ENCODE measurements at places on chromosomes 13 and 19. TPM values are rescaled to one million over a fixed set of nuclear protein-coding genes. Genes with fewer than 3 reads are reported as not detected.

The KLK15 gene
- not detected for total RNA-seq

The FCAR gene
- 11.2 TPM for total RNA-seq

The TNFRSF19 gene
- total RNA-seq = 1.3 TPM

The HIF3A gene
- 21.7 TPM for total RNA-seq

The LHB gene
- not detected for total RNA-seq

The MISP3 gene
- total RNA-seq = 2.8 TPM

The ZNF723 gene
- not detected for total RNA-seq

The FGF9 gene
- 5.3 TPM for total RNA-seq

The ZNF585A gene
- 9.5 TPM for total RNA-seq

The SLC25A42 gene
- total RNA-seq = 8.5 TPM

The ZNF610 gene
- total RNA-seq = 1.1 TPM

GRCh38 chr13:36382030-36382429 lies 35.8 kb upstream of the SPART start:
- no peak for DNase-seq

DNA sequence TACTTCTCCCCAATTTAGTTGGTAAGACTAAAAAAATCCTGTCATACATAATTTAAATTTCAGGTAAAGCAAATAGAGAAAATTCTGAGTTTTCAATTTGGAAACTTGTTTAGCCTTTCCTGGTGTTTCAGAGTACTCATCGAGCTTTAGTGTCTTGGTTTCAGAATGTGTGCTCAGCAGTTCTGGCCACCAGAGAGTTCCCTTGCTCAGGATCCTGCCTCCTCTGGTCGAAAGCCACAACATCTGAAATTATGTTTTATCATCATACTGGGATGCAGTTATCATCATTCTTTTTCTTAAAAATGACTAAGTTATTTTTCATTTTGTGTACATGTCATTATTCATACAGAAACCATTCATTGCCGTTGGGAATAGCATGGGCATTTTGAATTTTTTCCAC lies 263.2 kb upstream of the SPRY2 start:
- no peak for DNase-seq

DNA sequence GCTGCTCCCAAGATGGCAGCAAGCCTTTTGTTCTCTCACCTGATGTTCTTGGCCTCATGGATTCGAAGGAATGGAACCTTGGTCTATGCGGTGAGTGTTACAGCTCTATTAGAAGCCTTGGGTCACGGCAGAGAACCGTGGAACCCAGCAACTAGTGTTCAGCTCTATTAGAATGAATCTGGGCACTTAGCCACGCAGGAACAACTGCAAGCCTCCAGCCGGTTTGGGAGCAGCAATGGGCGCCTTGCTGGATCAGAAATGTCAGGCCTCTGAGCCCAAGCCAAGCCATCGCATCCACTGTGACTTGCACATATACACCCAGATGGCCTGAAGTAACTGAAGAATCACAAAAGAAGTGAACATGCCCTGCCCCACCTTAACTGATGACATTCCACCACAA lies 1100.7 kb upstream of the PRR20A start:
- DNase-seq = no peak

DNA sequence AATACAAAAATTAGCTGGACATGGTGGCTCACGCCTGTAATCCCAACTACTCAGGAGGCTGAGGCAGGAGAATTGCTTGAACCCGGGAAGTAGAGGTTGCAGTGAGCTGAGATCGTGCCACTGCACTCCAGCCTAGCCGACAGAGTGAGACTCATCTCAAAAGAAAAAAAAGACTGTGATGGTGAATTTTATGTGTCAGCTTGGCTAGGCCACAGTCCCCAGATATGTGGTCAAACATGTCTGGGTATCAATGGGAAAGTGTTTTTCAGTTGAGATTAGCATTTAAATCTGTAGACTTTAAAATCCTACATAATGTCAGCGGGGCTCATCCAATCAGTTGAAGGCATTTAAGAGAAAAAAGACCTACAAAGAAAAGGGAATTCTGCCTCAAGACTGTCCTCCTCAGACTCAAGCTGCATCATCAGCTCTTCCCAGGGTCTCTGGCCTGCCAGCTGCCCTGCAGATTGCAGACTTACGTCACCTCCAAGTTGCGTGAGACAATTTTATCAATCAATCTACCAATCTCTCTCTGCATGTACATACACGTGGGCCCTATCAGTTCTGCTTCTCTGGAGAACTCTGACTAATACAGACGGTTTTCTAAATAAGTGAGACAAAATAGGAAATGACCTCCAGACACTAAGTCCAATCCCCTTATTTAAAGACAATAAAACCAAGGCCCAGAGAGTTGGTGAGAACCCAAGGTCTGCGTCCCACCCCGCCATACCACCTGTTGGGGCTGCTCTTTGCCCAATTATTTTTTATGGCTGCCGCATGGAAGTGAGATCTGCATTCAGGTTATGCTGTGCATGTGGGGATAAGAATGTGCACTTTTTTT lies 99.2 kb downstream of the ABCC4 start:
- no peak for DNase-seq

DNA sequence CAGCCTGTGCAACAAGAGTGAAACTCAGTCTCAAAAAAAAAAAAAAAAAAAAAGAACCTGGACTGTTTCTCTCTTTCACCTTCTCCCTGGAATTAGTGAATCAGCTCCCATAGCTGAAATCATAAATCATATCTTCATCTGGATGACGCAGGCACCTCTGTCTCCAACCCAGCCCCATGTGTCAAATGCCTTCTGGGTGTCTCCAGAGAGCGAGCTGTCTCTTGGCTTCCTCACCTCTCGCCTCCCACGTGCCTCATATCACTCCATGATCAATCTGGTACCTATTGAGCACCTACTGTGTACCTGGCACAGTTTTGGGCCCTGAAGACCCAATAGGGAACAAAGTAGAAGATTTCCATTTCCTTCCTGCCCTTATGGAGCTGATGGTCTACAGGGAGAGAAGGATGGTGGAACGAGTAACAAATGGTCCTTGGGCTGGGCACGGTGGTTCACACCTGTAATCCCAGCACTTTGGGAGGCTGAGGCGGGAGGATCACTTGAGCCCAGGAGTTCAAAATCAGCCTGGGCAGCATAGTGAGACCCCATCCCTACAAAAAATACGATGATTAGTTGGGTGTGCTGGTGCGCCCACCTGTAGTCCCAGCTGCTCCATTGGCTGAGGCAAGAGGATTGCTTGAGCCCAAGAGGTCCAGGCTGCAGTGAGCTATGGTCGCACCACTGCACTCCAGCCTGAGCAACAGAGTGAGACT lies 2.5 kb downstream of the HSD11B1L start:
- DNase-seq = no peak

- DNase-seq = no peak
Measured at GRCh38 chr13:79386125-79386826, 19.8 kb downstream of the RBM26 start.

DNA sequence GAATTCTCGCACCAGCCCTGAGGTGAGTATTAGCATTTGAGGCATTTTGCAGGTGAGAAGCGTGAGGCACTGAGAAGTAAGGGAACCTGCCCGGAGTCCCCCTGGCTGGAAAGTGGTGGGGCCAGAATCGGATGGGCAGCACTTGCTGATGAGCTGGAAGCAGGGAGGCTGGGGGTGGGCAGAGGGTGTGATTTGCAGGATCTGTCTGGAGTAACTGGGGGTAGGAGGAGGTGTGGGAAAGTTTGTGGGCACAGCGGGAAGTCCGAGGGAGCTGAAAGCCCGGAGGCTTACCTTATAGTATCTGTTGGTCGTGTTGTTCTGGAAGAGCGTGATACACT lies 20.1 kb downstream of the PRKD2 start:
- no peak for DNase-seq

- no peak for DNase-seq
Measured at GRCh38 chr19:13744174-13744573, 20.1 kb upstream of the MRI1 start.

DNA sequence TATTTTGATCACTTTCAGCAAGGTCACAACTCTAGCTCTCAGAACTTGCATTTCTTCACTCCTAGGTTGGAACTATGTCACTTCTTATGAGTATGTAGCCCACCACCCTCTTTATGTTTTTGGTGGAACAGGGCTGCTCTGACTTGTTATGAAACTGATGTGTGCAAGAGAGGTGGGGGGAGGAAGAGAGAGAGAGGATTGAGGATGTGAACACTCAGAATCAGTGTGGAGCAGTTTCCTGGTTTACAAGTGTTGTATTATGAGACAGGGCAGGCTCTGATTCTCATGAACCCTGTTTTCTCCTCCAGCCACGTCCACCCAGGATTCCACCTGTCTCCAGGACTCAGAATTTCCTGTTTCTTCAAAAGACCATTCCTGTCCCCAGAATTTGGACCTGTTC lies 16.1 kb downstream of the ZNF317 start:
- no peak for DNase-seq

DNA sequence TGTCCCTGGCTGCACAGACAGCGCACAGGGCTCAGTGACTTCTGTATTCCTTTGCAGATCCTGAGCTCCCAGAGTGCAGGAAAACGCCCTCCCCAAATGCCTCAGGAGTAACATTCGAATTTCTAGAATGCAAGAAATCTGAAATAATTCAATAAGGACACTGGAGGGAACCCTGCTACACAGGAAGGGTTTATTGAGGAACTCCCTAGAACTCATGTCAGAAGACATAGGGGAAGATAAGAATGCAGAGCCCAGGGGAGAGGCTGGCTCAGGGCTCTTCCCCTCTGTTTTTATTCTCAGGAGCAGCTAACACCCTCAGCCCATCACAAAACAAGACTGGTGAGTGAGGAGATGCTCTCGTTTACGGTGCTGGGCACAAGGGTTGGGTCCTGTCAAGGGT lies 6.8 kb downstream of the LILRA1 start:
- DNase-seq = no peak

- no peak for DNase-seq
Measured at GRCh38 chr19:16213076-16213475, 15.4 kb downstream of the AP1M1 start.

DNA sequence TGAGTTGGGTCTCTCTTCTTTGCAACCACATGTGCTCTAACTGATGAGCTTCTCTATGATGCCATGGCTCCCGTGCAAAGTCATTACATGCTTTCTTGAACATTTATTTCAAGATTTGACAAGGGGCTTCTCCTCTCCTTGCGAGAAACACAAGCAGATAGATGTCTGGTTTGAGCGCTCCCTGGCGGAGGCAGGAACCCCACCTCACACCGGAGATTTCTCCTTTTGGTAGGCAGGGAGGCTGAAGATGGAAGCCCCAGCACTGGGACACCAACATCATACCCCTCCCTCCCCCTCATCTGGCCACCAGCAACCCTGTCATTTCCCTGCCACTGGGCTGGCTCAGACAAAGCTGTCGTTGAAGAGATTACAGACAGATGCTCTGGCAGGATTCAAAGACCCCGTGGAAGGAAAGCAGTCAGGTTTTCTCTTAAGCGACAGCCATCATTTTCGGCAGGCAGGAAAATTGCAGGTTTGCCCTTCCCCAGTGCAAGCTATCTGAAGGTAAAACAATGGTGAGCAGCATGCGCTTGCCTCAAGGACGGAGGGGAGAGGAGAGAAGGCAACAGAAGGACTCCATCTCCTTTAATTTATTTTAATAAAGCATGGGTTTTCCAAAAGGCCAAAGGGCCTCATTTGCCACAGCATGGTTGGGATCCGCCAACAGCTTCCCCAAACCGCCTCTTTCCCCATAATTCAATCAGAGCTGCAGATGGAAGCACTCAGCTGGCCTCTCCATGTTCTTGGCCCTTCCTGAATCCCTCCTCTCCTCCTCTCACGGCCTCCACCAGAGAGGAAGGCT lies 344.1 kb upstream of the TSHZ3 start:
- DNase-seq = no peak

- DNase-seq = no peak
Measured at GRCh38 chr19:32330213-32330857, 15.1 kb upstream of the ZNF507 start.

GRCh38 chr13:32737679-32738078 lies 151.4 kb downstream of the PDS5B start:
- no peak for DNase-seq

GRCh38 chr13:50629966-50630365 lies 213.5 kb downstream of the DLEU7 start:
- DNase-seq = no peak

Data from omental fat pad (tissue), 4 donors.